ENCODE measurements at places on chromosomes 6 and 20.

GRCh38 chr20:46330072-46330763 is 21.9 kb upstream of the CDH22 start:
- no peak for DNase-seq

- no peak for DNase-seq
These were observed 91.0 kb downstream of the FYN start for GRCh38 chr6:111782192-111782809.

DNA sequence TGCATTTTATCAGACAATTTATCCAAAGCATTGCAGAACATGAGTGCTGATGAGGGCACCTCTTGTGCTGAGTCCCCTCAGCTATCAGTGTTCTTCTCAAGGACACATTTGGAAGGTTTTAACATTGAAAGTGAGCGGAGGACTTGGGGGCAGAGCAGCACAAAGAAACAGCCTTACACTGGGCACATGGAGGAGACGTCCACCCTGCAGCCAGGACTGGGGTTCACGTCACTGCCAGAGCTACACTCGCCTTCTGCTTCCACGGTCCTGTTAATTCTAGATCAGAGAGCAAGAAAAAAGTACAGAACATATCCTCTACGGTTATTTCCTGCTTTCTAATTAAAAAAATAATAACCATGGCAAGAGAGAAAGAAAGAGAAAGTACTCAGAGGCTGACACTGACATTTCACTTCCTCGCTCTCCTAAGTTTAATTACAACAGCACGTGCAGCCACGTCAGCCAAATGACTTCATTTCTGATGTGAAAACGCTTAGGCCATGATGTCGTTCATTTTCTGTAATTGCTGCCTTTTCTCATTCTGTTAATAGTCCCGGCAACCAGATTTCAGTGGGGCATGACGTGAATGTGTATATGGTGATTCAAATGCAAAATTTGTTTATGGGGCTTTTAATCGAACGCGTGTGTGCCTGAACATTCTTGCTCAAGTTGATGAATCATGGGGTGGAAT is 5.1 kb downstream of the PRND start:
- DNase-seq, result no peak

DNA sequence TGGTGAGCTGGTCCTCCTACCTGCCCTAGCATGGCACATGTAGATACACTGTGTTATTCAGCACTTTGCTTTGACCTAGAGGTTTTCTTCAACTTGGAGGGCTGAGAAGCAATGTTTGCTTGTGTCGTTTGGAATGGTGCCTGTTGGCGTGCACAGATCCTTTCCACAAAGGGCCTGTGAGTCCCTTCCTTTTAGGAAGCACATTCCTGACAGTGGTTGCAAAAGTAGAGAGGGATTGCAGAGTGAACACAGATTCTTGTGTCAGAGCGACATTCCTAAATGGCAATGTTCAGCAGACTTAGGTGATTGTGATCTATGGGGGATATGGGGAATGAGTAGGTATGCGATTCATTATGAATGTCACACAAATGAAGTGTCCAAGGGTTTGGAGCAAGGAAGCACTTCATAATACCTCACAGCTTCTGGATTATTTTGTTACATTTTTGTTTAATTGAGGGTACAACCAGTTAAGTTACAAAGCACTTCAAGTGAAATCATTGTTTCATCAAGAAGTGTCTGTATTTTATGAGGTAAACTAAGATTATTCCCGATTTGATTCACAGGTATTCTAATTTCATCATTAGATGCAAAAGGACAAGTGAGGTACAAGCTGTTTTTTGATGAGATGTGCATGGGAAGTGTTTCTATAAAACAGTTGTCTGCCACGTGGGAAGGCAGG is 713 bp upstream of the RNF144B start:
- no peak for DNase-seq

- DNase-seq, result no peak
These were observed 48.6 kb downstream of the FAM8A1 start for GRCh38 chr6:17648745-17649144.

DNA sequence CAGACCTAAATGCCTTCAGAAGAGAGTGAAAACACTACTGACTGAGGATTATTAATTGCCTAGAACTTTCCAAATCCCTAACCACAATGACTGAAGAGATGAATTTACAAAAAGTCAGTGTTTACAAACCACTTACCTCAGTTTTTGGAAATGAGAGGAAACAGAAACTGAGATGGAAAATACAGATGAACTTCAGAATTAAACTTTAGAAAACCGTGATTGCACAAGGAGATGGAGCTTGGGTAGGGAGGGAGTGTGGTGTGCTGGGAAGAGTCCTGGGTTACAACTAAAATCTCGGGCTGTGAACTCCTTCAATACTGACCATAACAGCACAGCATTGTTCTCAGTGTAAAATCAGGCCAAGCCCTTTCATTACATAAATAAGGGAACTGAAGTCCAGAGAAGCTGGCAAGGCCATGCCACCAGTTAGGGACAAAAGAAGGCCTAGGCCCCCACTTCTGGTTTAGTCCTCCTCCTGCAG is 4.0 kb downstream of the ELMO2 start:
- DNase-seq, result no peak

DNA sequence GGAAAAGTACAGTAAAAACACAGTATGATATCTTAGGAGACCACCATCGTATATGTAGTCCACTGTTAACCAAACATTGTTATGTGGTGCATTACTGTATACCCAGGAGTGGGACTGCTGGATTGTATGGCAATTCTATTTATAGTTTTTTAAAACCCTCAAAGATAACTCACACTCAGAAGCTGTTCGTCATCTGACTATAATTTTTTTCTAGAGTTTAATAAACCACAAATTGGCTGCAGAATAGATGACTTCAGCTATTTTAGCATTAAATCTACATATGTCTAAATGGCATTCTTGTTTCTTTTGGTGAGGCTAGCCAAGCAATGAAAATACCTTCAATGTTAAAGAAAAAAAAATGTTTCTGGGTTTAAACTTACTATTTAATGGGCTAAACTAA is 134.2 kb upstream of the BMP5 start:
- DNase-seq, result no peak

DNA sequence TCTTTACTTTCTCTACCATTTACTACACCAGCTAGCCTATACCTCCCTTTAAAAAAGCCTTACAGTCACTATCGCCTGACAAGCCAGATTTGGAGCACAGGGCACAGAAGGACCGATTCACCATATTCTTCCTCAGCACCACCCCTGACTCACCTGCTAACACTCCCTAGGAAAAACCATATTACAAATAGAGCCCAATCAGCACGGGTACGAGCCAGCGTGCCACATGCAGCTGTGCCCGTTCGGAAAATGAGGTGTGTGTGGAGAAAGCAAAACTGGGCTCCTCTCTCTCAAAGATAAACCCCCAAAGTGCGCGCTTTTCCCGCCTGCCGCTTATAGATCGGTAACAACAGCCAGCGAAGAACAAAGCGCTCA is 1.2 kb downstream of the SYNCRIP start:
- no peak for DNase-seq

GRCh38 chr6:168092541-168092940 is 13.5 kb upstream of the FRMD1 start:
- no peak for DNase-seq

DNA sequence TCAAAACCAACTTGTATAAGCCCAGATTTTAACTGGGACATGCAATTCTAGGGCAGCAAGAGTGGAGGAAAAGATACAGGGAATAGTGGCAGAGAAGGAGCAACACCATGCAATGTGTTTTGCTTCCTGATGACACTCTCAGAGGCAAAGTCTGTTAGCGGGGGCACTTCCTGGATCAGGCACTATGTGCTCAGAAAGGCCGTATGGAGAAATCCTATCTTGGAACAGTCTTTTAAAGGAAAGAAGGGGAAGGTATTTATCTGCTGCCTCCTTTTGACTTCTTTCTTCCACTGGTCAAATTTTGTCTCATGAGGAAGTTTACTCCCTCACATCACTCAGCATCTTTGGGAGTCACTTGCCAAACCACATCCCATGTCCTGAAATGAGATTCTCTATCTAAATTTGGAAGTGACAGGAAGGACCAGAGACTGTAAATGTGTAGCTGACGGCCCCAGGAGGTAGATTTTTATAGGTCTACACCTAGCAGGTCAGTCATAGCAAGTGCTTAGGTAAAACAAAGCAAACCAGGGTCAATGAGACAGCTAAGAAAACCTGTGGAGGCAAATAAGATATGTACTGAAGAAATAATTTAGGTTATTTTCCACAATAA is 91.7 kb upstream of the ELOVL5 start:
- no peak for DNase-seq

GRCh38 chr6:121076119-121076518 is 258.2 kb downstream of the TBC1D32 start:
- no peak for DNase-seq

DNA sequence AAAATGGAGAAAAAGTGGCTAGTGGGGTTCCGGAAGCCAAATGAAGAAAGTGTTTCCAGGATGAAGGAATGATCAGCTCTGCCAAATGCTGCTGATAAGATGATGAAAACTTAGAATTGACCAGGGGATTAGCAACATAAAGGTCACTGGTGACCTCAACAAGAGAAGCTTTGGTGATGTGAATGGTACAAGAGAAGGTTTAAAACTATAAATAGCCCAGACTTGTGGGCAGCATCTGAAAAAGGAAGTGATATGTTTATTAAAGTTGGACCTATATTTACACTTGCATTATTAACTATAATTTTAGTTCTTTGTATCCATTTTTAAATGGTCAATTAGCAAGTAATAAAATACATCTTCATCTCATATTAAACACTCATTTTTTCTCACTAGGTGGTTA is 45.1 kb downstream of the CGA start:
- DNase-seq, result no peak

Measured in omental fat pad (tissue), 4 donors.